ENCODE measurements at places on chromosomes 4 and X. TPM values are rescaled to one million over a fixed set of nuclear protein-coding genes. Genes with fewer than 3 reads are reported as not detected.

- no peak for DNase-seq
Measured at GRCh38 chr4:8819019-8819418, 52.6 kb downstream of the HMX1 start.

DNA sequence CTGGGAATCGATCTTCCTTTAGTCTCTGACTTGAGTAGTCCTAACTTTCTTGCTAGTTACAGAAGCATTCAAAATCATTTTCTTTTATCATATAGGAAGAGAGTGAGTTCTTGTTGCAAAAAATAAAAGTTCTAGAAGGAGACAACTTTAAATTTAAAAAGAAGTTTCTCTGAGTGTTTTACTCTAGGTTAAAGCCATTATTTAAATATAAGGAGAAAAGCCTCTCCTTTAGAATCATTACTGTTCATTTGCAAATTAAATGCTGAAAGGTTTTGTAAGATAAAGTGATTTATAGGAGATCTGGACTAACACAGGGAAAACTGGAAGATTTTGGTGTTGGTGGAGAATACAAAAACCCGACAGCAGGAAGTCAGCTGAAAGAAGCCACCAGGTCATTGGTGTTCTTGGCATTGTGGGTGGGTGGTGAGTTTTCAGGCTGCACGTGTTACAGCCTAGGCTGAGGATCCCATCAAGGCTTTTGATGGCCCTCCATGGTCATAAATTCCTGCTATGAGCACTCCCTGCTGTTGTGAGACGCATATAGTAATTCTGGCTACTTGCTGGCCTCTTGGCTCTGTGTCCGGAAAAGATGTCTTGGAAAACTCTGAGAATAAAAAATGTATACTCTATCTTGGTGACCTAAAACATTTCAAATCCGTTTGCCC is 81.6 kb downstream of the GPAT3 start:
- no peak for DNase-seq

DNA sequence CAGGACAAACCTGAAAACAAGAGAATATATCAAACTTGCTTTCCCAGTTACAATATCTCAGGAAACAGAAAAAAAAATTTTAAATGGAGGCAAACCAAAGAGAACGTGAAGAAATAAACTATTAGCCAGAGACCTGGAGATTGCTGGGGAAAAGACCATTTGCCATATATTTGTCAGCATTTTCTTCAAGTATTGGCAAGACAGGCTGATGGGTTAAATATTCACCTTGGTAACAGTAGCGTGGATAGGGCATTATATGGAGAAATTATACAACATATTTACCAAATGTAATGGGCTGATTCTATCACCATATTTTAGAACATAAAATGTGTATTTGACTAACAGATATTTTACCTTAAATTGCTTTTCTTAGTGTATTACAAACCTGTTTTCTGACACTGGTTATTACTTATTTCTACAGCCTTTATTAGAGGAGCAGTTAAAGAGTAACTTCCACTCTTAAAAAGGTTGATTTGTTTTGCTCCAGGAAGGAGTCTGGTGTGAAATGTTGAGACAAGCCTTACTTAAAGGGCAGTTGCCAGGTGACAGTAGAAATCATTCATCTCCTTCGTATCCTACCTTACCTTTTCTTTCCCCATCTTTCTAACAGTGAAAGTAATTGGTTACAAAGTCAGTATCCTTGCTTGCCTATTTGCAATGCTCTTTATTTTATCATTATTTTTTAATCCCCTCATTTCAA is 575.5 kb downstream of the GBA3 start:
- DNase-seq, result peak; percentile 29

DNA sequence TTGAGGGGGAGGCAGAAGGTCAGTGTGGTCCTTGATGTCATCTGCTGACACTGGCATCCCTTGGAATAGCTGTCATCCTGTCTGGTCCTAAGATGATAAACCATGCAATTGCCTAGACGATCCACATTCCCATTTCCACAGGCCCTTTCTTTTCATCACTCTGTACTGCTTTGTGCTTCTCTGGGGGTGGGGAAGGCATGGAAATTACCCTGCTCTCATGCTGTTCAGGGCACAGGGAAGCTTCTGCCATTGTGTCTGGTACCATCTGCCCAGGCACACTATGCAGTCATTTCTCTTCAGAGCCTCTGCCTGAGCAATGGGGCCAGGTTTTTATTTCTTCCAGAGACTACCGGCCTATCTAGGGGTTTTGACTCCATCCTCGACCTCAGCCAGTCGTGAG is 49.7 kb upstream of the ELOVL6 start:
- no peak for DNase-seq

DNA sequence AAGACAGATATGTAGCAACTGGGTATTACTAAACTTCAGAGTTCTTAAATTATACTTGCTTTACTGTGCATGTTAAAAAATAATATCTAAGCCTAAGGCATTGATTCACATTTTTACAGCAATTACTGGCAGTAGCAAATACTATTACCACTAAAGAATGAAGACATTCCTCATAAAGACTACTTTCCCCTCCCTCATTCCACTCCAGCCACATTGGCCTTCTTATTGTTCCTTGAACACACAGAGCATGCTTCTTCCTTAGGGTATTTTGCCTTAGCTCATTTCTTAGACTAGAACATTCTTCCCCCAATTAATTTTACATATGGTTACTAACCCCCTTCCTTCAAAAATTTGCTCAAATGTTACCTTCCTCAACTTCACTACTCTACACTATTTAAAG is 717.0 kb downstream of the CCSER1 start:
- no peak for DNase-seq

DNA sequence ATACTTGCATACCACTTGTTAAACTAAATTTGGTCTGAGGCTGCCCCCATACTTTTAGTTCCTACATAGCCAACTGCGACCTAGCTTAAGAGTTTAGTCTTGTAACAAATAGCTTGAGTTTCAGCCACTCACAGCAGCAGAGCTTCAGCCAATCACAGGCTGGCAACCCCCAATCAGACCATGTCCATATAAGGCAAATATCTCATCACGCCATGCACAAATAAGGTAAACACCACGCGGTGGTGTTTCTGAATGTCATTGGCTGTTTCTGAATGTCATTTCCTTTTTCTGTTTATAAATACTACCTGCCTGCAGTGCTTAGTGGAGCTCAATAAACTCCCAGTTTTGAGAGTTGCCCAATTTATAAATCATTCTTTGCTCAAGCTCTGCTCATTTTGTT is 143.1 kb upstream of the MAD2L1 start:
- DNase-seq, result no peak

GRCh38 chr4:74018771-74019170 is 19.7 kb downstream of the CXCL3 start:
- DNase-seq, result no peak

GRCh38 chrX:143437439-143437838 is 79.8 kb downstream of the SPANXN3 start:
- DNase-seq, result no peak

DNA sequence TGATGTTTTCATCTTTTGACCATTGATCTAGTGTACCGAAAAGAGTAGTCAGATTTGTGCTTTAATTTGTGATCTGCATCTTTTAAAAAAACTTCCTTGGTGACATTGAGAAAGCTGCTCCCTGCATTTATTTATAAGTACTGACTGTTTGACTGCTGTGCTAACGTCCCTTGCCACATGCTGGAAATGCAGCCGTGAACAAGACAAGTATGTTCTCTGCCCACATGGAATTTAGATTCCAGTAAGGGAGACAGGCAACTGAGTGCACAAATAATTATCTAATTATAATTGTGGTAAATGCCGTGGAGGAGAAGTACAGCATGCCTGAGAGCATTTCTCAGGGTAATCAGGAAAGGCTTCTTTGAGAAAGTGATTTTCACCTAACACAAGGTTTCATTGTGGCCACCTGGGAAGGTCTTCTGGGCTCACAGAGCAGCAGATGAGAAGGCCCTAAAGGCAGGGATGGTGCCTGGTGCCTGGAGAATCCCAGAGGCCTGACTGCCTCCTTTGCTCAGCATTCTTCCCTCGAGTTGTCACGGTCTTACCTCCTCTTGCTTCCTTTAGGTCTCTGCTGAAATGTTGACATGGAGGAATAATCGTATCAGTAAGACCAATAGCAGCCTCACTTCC is 55.8 kb downstream of the PTTG2 start:
- no peak for DNase-seq

DNA sequence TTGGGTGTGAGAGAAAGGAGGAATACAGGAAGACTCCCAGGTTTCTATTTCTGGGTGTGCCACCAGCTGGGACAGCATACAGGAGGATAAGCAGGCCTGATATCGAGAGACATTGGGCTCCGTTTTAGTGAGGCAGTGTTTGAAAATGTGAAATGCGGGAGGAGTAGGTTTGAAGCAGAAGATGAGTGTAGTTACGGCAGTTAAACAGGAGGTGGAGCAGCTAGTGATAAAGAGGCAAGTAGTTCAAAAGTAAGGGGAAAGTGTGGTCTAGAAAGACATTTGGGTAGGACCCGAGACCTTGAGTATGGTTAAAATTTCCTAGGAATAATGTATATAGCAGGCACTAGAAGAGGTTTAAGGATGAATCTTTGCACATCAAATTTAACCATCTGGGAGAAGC is 42.4 kb downstream of the DCUN1D4 start:
- peak; percentile 46 for DNase-seq

DNA sequence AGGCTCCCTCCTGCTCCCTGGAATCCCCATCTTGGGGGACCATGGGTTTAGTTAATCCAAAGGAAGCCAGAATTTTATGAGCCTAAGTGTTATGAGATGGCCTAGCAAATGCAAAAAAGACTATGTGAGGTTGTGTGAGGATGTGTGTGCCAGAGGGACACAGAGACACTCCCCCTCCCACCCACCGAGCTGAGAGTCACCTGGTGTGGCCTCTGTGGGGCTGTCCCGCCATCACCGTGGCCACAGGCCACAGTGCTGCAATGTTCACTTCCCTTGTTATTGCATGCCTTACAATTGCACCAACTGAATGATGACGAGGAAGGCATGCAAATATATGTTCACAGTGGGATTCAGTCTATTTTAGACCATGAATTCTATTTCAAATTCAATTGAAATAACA is 601 bp upstream of the FGFBP2 start:
- DNase-seq, result no peak

- no peak for DNase-seq
Measured at GRCh38 chr4:6201580-6202091, 1.3 kb upstream of the JAKMIP1 start.

DNA sequence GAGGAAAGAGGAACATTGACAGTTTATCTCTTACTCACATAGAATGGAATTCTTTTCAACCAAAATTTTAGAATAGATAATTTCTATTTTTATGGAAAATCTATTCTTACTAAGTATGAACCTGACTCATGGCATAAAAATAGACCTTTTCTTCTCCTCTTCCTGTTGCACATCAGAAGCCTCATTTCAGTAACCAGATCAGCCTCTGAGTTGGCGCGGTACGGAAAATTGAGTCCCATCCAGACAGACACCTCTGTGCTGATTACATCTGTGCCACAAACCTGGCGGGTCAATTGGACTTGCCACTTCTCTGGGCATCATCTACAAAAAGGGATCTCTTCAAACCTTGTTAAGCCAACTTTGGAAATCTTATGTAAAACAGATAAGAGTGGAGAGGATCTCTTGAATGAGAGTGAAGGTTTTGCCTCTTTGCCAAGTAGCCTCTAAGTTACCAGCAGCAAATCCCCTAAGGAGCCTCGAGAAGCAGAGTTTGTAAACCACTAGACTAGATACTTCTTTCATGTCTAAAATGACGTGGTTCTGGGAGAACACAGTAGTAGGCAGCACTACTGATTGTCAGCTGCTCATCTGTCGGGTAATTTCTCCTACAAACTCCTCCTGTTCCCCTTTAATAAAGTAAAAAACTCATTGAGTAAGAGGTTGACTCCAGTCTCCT is 37.4 kb downstream of the TENM3 start:
- no peak for DNase-seq

- no peak for DNase-seq
Measured at GRCh38 chr4:164357957-164358356, 396.0 kb upstream of the SMIM31 start.

DNA sequence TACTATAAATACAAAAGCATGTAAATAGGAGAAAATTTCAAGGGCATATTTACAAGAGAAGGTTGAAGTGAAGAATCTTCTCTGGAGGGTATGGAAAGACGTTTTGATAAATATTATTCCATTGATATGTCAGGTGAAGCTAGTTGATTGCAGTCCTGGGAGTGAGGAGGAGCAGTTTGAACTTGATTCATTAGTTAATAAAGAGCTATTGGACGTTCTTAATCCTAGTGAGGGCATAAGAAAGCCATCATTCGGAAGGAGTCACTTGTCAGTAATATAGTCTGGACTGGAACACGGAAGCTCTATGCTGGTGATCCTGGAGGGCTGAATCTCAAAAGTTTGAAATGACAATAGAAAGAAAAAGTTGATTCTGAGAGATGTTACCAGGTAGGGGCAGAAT is 455.1 kb downstream of the PACRGL start:
- no peak for DNase-seq

GRCh38 chr4:169618286-169618685 is 2.1 kb upstream of the CLCN3 start:
- DNase-seq, result no peak

DNA sequence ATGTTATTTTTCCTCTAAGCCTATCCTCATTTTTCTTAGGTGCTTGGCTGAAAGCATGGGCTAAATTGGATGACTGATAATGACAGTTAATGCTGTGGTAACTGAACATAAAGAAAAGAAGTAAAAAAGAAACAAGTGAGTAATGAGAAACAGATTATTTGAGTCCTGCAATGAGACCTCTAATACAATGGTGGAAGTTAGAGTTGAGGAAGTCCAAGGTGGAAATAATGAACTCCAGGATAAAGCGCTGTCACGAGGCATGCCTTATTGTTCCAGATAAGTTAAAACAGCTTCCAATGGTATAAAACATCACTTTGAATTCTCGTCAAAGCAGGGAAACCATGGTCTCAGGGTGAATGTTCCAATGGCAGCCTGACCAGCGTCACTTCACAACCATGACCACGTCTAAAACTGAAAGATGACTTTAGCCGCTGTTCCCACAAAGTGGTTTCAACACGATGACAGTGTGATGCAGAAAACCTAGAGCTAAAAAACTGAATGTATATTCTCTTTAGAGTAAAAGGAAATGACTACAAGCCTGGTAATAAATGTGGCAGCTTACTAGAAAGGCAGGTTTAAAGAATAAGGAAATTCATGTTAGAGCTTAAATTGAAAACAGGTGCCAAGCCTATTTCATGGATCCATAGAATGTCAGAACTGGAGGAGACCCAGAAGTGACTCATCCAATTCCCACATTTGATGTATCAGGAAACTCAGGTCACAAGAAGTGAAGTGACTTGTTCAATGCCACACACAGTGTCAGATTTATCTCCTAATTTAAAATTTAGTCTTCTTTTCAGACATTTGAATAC is 202.6 kb upstream of the GYPA start:
- DNase-seq, result no peak

- no peak for DNase-seq
Measured at GRCh38 chrX:6906608-6907007, 240.9 kb upstream of the STS start.

NDST4 gene
- not detected for total RNA-seq

SHROOM2 gene
- total RNA-seq, result 6.2 TPM

FRMPD3 gene
- under 0.01 TPM for total RNA-seq

RADX gene
- total RNA-seq, result 1.4 TPM

YY2 gene
- 1.4 TPM for total RNA-seq

GABRG1 gene
- total RNA-seq, result not detected

N4BP2 gene
- total RNA-seq, result 19.2 TPM

CENPVL1 gene
- total RNA-seq, result not detected
